Panc1 (cell line): ENCODE measurements at places on chromosomes 3 and 15.

- H3K4me1 ChIP-seq = no peaks in the 10 kb centered on the region
- H3K36me3 ChIP-seq = no peaks in the 10 kb centered on the region
- no peak overlapping the region for H3K4me3 ChIP-seq
- H3K27ac ChIP-seq = no peak overlapping the region
- H3K27me3 ChIP-seq = no peaks in the 10 kb centered on the region
These were observed 276.6 kb upstream of the THBS1 start for GRCh38 chr15:39304201-39304841.

GRCh38 chr15:69164807-69165636, 4.6 kb downstream of the GLCE start:
- H3K4me3 ChIP-seq = no peak overlapping the region
- DNase-seq = no peak
- peak overlapping the region; percentile 41; the same call in 1 of the 2 replicates for H3K27ac ChIP-seq
- no peaks in the 10 kb centered on the region; the same call in 1 of the 2 replicates for H3K36me3 ChIP-seq

DNA sequence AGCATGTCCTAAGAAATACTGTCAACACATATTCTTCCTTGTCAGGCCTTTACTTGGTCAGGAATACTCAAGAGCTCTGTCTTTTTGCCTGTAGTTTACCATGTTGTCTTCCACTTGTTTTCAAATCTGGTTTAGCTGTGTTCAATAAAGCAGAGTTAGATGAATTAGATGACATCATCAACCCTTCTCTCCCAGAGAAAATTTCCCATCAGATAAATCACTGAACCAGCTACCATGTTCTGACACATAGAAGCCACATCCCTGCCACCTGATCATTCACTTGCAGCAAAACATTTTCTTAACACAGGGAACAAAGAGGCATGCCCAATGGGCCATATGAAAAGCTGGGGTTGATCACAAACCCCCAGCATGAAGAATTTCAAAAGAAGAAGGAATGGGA, 42.1 kb downstream of the TERC start:
- H3K27me3 ChIP-seq = no peaks in the 10 kb centered on the region
- H3K27ac ChIP-seq = no peak overlapping the region
- H3K4me3 ChIP-seq = no peak overlapping the region
- no peaks in the 10 kb centered on the region for H3K36me3 ChIP-seq
- no peaks in the 10 kb centered on the region for H3K4me1 ChIP-seq

DNA sequence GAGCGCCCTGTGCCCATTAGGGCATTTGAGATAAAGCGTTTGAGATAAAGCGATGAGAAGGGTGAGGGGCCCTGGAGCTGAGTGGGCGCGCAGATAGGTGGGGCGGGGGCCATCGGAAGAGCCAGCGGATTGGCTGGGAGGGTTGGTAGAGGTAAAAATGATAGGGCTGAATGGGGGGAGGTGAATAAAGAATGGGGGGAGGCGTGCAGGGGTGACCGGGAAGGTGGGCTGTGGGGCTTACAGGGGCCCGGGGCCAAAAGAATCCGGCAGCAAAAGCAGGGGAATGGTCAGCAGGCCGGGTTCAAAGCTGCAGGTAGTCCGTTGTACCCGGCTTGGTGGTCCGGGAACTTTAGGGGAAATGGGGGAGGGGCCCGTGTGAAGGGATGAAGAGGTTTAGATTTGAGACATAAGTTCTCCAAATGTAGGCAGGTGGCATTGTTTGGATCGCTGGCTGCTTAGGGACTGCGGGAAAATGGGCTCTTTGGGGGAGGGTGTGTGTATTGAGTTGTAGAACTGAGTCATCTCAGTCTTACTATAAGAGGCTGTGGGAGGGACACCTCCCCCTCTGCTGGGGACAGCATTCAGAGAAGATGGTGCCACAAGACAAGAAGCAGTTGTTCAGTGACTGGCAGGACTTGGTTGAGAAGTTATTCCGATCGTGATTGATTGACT, 610 bp downstream of the ARID3B start:
- DNase-seq = no peak
- peak overlapping the region; percentile 79 for H3K27ac ChIP-seq
- peaks cover 2% of the 10 kb centered on the region; the same call in 1 of the 2 replicates for H3K36me3 ChIP-seq
- H3K4me3 ChIP-seq = peak overlapping the region; percentile 91
- no peaks in the 10 kb centered on the region for H3K27me3 ChIP-seq

DNA sequence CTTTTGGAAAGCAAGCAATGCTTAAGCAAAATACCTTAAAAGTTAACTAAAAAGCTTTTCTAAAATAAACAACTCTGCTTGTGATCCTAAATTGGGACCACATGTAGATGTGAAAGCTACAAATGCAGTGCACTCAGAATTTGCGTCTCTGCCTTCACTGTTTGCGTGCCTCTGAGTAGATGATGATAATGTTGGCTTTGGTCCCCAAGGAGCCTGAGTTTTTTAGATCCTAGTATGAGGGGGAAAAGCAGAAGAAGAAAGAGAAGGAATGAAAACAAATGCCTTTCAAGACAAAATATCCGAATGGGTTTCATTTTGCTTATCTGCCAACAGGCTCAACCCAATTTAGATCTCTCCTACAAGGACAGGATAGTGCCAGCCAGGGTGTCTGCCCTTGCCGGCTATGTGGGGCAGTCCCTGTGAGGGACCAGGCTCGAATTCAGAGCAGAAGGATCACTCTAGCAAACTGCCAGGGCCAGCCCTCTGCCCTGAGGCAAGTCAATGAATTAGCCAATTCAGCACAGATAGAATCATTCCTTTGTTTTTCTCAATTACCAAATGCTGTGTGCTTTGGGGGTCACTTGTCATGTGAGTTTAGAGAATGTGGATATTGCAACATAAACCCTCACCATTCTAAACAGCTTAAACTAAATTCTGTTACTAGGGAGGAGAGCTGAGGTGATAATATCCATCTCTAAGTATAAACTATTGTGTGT, 28.5 kb downstream of the SCG5 start:
- no peaks in the 10 kb centered on the region for H3K36me3 ChIP-seq
- DNase-seq = no peak
- H3K27ac ChIP-seq = no peak overlapping the region
- H3K4me1 ChIP-seq = no peaks in the 10 kb centered on the region
- no peaks in the 10 kb centered on the region for H3K27me3 ChIP-seq
- no peak overlapping the region for H3K4me3 ChIP-seq

GRCh38 chr15:99564221-99565048, 1.3 kb upstream of the MEF2A start:
- H3K36me3 ChIP-seq = no peaks in the 10 kb centered on the region
- peaks cover 13% of the 10 kb centered on the region for H3K4me1 ChIP-seq
- no peak for DNase-seq
- no peaks in the 10 kb centered on the region for H3K27me3 ChIP-seq
- peak overlapping the region; percentile 48 for H3K4me3 ChIP-seq
- H3K27ac ChIP-seq = peak overlapping the region; percentile 80; the same call in 1 of the 2 replicates

GRCh38 chr15:71628988-71629770, 181.2 kb upstream of the NR2E3 start:
- no peak overlapping the region for H3K4me3 ChIP-seq
- H3K36me3 ChIP-seq = no peaks in the 10 kb centered on the region
- H3K27ac ChIP-seq = no peak overlapping the region
- no peak for DNase-seq

DNA sequence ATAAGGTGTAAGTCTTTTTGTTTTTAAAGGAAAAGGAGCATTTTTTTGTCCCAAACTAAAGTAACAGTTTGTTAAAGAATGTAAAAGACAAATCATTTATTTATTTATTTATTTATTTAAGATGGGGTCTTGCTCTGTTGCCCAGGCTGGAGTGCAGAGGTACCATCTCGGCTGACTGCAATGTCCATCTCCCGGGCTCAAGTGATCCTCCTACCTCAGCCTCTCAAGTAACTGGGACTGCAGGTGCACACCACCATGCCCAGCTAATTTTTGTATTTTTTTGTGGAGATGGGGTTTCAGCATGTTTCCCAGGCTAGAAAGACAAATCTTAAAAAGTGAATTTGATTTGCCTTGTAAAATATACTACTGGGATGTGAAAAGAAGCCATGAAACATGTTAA, 86.3 kb upstream of the PLXND1 start:
- H3K4me3 ChIP-seq = no peak overlapping the region
- DNase-seq = no peak
- H3K27me3 ChIP-seq = no peaks in the 10 kb centered on the region
- H3K27ac ChIP-seq = no peak overlapping the region
- H3K36me3 ChIP-seq = no peaks in the 10 kb centered on the region

GRCh38 chr3:3586336-3586735, 212.9 kb upstream of the LRRN1 start:
- no peaks in the 10 kb centered on the region for H3K27me3 ChIP-seq
- no peaks in the 10 kb centered on the region for H3K36me3 ChIP-seq
- no peak for DNase-seq
- no peak overlapping the region for H3K27ac ChIP-seq
- no peak overlapping the region for H3K4me3 ChIP-seq
